ENCODE measurements at places on chromosomes 7 and 10.

DNA sequence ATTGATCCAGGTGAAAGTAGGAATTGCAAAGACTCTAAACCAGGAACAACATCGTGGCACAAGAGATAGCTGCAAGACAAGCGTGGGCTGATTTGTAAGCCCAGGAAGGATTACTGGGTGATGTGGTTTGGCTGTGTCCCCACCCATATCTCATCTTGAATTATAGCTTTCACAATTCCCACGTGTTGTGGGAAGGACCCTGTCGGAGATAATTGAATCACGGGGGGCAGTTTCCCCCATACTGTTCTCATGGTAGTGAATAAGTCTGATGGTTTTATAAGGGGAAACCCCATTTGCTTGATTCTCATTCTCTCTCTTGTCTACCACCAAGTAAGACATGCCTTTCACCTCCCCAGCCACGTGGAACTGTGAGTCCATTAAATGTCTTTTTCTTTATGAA, 59.5 kb downstream of the ST8SIA6 start:
- no peak for DNase-seq

- no peak for DNase-seq
Measured at GRCh38 chr7:124208173-124208572, 175.3 kb upstream of the TMEM229A start.

DNA sequence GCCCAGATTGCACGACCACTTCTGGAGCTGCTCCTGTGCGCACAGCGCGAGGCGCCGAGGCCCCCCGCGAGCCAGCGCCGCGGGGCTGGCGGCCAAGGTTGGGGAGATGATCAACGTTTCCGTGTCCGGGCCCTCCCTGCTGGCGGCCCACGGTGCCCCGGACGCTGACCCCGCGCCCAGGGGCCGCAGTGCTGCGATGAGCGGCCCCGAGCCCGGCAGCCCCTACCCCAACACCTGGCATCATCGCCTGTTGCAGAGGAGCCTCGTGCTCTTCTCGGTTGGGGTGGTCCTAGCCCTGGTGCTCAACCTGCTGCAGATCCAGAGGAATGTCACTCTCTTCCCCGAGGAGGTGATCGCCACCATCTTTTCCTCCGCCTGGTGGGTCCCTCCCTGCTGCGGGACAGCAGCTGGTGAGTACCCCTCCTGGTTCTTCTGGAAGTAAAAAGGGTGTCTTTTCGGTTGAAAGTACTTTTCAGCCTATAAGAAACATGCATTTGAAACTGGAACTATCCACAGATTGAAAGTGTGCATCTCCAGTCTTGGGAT, 683 bp downstream of the INSIG1 start:
- no peak for DNase-seq

DNA sequence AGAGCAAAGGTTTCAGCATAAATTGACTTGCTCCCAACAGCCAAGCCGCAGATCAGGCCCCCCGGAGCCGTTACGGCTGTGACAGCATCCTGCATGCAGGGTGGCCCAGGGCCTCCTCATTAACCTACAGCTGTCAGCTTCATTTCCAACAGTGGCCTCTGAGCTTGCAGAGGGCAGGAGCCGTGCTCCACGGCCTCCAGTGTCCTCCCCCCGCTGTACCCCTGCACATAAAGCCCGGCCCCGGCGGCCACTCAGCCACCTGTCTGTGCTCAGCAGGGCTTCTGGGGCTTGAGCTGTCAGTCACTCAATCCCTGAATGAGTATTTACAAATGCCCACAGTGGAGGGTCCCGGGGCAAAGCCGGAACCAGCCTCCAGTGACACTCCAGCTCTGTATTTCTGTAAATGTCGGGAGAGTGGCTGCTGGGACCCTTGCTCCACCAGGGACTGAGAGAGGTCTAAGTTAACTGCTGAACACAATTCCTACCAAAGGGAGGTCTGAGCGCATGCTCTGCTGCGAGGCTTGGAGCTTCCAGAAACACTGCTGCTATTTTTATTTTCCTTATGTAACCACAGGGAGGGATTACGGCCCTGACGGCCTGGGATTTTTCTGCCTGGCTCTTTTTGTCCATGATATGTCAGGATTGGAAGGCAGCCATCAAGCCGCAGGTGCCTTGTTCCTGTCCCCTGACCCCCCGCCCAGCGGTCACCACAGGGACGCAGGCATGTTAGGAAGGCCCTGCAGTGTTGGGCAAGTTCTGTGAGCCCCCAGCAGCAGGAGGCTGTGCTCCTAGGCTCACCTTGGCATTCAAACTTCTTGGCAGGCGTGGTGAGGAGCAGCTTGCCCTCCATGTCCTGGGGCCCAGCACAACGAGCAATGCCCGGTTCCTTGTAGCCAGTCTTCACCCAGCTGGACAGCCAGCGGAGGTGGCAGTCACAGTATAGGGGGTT, 165.0 kb downstream of the SLIT1 start:
- no peak for DNase-seq

GRCh38 chr7:137734221-137734620, 112.6 kb downstream of the DGKI start:
- DNase-seq: no peak

DNA sequence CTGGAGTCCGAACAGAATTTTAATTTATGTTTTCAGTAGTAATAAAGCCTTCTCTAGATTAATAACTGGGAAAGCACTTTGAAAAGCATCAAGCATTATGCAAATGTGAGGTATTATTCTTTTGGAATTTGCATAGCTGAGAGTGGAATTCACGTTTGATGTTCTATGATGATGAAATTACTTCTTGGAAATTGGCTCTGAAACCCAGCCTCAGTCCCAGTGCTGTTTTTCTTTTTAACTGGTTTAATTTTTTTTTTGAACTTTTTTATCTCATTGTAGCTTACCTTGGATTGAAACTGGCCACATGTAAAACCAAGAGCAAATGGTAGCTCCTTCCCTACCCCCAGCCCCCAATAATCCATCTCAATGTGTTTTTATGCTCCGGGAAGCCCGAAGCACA, 1.2 kb downstream of the TBXAS1 start:
- no peak for DNase-seq

- DNase-seq: no peak
Measured at GRCh38 chr10:12418000-12418399, 68.7 kb downstream of the CAMK1D start.

GRCh38 chr10:76555067-76555670, 1082.4 kb downstream of the KCNMA1 start:
- DNase-seq: no peak

GRCh38 chr10:76051007-76051936, 619.8 kb downstream of the LRMDA start:
- no peak for DNase-seq

- no peak for DNase-seq
Measured at GRCh38 chr10:121624836-121625486, 26.7 kb upstream of the FGFR2 start.

- no peak for DNase-seq
Measured at GRCh38 chr7:109984729-109985128, 1106.2 kb upstream of the LRRN3 start.

GRCh38 chr7:36205803-36206202, 52.7 kb downstream of the EEPD1 start:
- no peak for DNase-seq

DNA sequence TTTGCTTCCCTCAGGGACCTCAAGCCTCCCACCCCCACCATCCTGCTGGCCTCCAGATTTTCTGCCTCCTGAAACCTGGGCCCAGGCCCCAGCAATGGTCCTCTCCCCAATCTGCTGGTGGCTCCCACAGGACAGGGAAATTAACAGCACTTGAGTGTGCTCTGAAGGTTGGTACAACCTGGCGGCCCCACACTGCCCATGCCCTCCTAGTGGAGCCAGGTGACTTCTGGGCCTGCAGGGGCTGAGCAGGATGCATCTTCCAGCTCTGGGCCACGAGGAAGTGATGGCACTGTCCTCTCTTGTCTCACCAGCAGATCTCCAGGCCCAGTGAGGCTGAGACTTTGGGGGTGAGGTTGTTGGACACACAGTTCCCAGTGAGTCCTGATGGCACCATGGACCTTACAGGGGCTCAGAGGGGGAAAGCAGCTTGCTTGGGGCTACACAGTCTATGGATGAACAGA, 3.6 kb upstream of the ZMIZ1 start:
- no peak for DNase-seq

DNA sequence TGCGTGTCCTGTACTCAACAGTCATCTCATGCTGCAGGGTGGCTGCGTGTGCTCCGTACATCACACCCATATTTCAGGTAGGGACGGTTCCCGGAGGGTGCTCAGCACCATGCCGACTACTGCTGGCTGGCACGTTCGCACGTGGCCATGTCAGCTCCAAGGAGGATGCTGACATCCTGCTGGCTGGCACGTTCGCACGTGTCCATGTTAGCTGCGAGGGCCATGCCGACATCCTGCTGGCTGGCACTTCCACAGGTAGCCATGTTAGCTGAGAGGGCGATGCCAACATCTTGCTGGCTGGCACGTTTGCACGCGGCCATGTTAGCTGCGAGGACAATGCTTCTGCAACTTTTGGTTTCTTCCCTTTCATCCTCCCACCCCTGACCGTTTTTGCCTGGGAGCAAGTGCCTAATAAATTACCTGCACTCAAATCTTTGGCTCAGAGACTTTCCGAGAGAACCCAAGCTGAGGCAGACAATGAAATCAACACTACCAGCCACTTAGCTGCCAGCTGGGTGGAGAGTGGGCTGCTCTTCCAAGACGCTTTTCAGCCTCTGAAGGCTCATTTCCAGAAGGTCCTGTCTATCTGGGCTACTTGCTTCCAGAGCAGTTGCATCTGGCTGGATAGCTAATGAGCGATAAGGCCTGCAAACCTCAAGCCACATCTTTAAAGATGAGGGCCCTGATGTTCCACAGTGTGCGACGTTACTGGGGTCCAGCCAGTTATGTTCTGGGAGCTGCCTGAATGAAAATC, 104.6 kb downstream of the WDR37 start:
- DNase-seq: no peak

GRCh38 chr7:133051719-133052400, 30.0 kb downstream of the CHCHD3 start:
- no peak for DNase-seq

DNA sequence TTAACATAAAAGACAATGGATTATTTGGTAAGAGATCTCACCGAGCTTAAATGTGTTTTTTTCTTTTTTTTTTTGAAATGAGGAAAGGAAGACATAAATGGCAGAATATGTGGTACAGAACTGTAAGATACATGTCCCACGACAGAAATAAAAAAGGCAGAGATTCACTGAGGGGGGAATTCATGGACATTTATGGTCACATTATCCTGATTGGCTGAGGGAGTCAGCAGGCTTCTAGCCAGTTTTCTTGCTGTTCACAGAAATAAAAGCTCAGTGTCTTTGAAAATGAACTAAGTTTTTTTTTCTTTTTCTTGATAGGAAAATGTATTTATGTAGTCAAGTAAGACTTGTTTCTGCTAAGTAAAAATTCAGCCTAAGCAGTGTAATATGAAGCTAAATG, 8.2 kb upstream of the FAS start:
- no peak for DNase-seq

Data from stimulated activated CD4-positive, alpha-beta T cell treated with anti-CD3 and anti-CD28 coated beads, Interleukin-12 subunit alpha, Interleukin-12 subunit beta, amount 100 ng/mL, for 48 hours (primary cell).